ENCODE measurements at places on chromosomes 16 and 17.

GRCh38 chr16:52976539-52977167 is 76.0 kb downstream of the CHD9NB start:
- no peak for DNase-seq

DNA sequence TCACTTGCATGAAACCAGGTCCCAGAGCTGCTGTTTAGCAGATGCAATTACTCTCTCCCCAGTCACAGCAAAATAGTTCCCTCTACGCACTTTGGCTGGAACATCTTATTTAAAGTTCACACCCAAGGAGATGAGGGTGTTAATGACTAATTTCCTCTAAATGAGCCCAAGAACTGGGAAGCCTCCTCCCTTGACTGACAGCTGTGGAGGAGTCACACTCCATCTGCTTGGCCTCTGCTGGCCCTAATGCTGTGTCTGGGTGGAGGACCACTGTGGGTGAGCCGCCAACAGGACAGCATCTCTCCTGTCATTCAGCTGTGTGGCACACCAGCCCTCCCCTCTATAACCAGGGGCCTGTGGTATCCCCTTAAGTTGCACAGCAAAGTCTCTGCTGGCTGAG is 115.4 kb downstream of the SHISA6 start:
- DNase-seq = no peak

- DNase-seq = no peak
Measured at GRCh38 chr16:11587643-11588247, 1.0 kb upstream of the LITAF start.

GRCh38 chr16:80377096-80377956 is 163.5 kb upstream of the DYNLRB2 start:
- DNase-seq = no peak

GRCh38 chr17:81884520-81884919 is 6.9 kb downstream of the ALYREF start:
- DNase-seq = no peak

DNA sequence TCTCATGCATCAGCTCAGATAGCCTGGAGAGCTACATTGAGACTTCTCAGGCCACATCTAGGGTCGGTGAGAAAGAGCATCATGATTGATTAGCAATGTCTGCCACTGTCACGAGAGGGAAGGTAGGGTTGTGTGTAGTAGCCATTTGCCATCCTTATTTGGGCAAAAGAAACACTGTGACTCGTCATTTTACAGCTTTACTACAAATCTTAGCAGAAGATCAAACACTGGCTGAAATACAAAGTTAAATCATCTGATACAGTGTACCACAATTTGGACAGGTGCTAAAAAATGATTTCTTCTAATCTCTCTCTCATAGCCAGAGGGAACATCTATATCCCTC is 334.3 kb downstream of the CBLN1 start:
- DNase-seq = no peak

DNA sequence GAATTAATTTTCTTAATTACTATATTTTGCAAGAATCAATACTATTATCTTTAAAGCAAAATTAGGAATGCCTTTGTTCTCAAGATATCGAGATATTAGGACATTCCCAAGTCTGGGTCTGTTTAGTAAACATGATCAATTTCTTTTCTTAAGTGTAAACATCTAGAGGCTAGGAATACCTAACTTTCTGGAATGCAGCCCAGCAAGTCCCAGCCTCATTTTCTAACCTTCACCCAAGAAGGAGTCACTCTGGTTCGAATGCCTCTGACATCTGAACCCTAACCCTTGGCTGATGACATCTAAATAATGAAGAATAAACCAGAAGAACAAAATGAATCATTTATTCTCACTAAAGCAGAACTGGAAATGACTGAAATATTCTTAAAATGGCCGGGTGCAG is 297.5 kb upstream of the IRX3 start:
- no peak for DNase-seq

DNA sequence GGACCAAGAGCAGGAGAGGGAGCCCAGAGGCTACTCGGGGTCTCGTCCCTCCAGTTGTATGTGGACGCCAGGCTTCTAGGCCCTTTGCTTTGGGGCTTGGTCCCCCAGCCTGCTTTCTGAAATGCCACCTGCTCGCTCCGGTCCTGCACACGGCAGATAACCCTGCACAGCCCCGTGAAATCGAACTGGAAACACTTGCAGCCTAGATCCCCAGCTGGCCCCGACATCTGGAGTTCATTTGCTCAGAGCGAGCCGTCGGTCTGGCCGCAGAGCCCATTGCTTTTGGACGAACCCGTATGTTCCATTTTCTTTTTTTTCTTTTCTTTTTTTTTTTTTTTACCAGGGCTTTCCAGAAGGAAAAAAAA is 22.9 kb downstream of the C1QTNF1 start:
- no peak for DNase-seq

DNA sequence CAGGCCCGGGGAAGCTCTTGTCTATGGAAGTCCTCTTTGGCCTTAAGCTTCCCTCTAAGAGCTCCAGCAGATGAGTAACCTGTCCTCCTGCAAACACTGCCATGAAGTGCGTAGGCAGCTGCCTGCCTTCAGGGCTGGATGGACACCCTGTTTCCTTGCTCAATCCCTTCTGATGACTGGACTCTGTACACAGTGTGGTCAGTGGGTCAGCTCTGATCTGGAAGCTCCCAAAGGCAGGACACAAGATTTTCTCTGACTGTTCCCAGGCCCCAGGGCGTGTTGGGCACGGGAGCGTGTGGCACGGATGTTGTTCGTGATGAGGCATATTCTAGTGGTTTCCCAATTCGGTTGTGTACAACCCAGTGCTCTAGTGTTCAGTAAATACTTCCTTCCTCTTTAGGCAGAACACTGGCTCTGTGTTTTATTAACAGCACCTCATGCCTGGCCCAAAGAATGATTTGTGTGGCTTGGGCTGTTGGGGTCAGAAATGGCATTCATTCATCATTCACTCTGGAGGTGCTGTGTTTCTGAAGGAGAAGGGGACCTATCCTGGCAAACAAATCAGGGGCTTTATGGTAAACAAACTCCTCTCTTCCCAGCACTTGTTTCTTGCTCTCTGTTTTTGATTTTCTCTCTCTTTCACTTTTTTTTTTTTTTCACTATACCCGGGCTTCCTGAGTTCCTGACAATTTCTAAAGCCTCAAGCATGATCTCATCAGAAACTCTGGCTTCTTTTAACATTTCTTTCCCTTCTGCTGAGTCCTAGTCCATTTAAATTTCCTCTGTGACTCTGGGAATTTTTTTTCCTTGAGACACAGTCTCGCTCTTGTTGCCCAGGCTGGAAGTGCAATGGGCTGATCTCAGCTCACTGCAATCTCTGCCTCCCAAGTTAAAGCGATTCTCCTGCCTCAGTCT is 12.0 kb upstream of the RNF157 start:
- peak; percentile 89 for DNase-seq

DNA sequence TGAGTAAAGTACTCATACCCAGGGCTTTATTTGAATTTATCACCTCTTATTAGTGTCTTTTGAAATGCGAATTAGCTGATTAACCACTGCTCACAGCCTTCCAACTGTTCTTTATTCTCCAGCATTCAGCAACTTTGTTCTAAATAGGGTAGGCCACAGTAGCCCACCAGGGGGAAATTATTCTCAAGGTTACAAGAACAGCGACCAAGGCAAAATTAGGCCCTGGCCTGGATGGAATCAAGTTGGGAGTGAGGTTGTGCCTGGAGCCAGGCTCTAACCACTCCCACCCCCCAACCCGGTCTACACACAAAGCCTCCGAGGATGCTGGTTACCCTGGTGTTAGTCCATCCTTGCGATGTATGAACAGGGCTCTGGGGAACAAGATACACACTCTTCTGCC is 245.5 kb downstream of the STX8 start:
- DNase-seq = peak; percentile 68

DNA sequence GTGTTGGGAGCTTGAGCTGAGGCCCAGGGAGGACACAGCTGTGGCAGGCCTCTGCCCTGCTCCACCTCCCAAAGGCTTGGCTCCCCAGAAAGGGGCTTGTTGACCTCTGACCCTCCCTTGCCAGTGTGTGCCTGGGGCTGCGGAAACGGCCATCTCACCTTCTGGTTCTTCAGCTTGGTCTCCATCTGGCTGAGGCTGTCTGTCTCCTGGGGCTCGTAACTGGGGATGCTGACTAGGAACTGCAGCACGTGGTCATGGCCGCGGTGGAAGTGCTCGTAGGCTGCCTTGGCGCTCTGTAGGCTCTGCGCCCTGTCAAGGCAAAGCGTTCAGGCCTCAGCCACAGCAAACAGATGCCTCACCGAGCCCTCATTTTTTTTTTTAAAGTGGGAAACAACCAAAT is 42.7 kb downstream of the UBN1 start:
- no peak for DNase-seq

DNA sequence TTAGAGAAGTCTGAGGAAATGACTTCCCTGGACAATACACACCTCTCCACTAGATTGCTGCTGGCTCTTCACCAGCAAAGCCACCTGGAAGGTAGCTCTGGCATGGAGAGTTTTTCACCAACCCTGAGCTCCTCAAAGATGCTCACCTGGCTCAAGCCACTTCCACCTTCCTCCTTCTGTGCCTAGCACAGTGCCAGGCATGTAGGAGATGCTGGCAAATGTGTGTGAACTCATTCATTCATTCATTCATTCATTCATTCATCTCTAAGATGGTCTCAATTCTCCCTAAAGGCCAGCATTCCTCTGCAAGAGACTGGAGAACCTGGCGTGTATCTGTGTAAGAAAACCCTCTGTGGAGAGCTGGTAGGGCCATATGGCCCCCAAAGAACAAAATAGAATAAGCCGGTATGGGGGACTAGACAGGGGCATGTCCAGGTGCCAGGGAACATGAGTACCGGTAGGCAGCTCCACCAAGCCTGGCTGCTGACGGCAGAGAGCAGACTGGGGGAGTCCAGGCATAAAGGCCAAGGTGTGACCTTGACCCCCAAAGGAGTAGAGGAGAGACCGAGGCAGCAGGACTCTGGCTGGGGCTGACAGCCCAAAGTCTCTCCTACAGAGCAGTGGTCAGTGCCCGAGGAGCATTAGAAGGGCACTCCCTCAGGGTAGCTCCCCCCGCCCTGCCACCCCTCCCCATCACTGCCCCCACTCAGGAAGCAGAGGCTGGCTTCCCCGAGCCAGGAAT is 132.2 kb upstream of the TNRC6C start:
- DNase-seq = no peak

- DNase-seq = no peak
Measured at GRCh38 chr17:8489841-8490240, 54.2 kb downstream of the NDEL1 start.

GRCh38 chr16:67260426-67261063 is 11.8 kb downstream of the SLC9A5 start:
- peak; percentile 76 for DNase-seq

- DNase-seq = no peak
Measured at GRCh38 chr16:64823481-64824075, 298.3 kb downstream of the CDH11 start.

DNA sequence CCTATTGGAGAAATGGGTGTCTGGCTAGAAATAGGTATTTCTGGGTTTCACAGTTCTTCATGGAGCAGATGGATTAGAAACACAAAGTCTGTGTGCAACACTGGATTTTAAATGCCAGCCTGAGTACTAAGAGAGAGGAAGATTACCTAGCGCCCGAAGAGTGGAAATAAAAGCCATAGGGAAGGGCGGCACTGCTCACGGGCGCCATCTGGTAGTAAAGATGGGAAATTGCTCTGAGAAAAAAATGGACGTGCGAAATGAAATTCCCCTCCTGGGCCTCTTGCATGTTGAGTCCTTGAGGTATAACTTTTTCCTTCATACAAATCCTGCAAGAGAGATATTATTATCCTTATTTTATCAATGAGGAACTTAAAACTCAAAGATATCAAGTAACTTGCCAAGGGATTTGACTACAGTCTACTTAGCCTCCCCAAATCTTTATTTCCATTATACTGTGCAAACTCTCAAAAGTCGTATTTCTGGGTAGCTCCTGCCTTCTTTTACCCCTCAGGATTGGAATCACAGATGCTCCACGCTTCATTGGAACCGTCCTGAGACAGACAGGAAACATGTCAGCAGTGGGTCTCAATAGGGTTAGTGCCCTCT is 72.8 kb downstream of the MMD start:
- peak; percentile 71 for DNase-seq

- no peak for DNase-seq
Measured at GRCh38 chr16:4578961-4579530, 22.9 kb downstream of the C16orf96 start.

- no peak for DNase-seq
Measured at GRCh38 chr16:1312903-1313302, 3.5 kb downstream of the UBE2I start.

GRCh38 chr16:72511171-72511570 is 339.2 kb upstream of the PMFBP1 start:
- DNase-seq = no peak

- DNase-seq = no peak
Measured at GRCh38 chr17:13590441-13590840, 11.3 kb downstream of the HS3ST3A1 start.

DNA sequence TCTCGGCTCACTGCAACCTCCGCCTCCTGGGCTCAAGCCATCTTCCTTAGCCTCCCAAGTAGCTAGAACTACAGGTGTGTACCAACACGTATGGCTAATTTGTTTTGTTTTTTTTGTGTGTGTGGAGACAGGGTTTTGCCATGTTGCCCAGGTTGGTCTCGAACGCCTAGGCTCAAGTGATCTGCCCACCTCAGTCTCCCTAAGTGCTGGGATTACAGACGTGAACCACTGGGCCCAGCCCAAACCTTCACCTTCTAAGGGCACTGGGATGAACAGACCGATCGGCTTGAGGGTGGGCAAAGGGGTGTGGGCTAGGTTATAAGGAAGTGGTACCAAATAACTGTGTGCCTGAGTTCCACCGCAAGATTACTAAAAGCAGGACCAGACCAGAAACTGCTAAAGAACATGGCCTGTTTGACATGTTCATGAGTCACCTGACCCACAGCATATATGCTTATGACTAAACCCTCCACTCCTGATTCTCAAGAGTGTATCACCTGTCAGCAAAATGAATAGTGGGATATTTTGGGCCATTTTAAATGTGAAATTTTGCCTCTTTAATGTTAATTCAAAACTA is 8.1 kb downstream of the TMEM97 start:
- peak; percentile 39 for DNase-seq

GRCh38 chr17:62693616-62694409 is 66.3 kb downstream of the MRC2 start:
- DNase-seq = peak; percentile 61

DNA sequence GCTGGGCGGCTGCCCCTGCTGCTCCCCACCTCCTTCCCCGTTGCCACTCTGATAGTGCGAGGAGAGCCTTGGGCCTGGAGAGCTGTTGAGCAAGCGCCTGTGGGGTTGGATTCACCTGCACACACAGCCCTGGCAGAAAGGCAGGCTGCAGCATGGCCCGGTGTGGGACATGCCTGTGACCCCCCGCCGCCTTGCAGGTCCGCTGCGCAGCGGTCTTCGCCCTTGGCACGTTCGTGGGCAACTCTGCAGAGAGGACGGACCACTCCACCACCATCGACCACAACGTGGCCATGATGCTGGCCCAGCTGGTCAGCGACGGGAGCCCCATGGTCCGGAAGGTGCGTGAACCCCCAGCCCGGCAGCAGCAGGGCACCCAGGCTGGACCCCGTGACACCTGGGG is 106.8 kb upstream of the CHMP6 start:
- DNase-seq = no peak

DNA sequence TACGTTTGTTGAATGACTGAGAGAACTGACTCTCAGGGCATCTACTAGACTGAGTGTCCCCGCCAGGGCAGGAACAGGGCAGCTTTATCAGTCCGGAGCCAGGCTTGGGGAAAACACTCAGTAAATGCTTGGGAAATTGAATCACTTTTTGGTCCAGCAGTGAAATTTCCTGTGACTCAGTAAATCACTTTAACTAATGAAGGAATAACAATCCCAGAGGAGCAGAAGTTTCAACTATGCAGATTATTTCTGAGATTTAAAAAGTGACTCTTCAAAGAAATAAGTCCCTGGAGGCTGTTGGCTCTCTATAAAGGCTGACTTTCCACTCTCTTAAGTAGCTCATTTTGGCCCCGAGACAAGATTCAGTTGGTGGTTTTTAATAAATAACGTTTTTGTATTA is 101.8 kb downstream of the FOXL1 start:
- no peak for DNase-seq

Data from islet precursor cell (in vitro differentiated cells).